ENCODE measurements at places on chromosomes 5 and 9.

DNA sequence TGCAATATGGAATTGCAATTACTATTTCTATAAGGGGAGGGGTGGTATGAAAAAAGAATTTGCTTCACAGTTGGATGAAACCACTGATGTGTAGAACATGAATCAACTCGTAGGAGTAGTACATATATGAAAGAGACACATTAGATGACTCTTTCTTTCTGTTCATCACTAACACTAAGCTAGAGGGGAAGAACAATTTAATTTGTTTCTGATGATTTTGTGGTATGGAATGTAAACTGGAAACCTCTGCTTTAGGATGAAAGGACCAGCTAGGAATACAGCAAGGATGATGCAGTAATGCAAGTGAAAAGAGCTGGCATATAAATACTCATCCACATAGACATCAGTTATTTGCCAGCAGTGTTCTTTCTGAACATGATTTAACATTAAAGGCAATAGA is 113.4 kb downstream of the PAPPA start:
- DNase-seq, result no peak

DNA sequence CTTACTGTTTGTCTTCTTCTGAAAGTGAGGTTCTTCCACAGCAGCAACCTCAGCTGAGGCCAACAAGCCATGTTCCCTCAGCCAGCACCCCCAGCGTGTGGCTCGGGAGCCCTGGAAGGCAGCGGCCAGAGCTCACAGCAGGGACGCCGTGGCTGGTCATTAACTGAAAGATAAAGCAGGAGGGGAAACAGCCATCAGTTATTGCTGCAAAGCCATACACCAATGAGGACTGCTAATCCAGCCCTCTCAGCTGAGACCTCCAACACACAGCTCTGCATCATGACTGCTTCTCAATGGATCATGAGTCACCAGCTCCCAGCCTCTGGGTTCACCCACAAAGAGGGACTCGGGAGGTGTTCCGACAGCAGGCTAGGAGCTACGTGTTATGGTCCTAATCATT is 24.3 kb downstream of the ABCA1 start:
- no peak for DNase-seq

DNA sequence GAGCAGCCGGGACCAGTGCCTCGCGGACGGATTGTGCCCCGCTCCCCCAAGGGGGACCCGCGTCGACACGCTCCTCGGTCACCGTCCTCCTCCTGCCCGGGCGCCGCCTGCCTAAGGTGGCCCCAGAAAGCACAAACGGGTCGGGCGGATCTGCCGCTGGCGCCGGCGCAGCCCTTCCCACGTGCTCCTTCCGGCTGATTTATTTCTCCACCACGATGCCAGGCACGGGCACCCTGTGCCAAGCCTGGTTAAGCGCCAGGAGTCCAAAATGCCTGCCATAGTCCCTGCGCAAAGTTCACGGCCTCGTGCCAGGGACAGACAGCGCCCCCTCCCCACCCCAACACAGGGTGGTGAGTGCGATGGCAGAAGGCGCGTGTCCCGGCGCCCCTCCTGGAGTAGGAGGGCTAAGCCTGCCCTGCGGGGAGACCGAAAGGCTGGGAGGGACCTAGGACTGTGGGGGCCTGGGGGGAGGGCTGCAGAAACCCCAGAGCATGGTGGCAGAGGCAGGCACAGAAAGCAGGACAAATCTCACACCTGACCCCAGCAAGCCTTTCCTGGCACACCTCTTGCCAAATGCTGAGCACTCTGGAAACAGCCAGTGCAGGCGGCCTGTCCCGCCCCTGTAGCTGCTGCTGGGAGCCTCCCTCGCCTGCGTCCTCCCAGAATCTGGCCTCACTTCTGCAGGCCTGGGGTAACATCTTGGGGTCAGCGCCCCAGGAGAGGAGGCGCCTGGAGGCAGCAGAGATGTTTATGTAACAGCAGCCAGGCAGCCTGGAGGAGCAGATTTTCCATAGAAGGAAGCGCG is 1.1 kb upstream of the NOTCH1 start:
- peak; percentile 81 for DNase-seq

- DNase-seq, result peak; percentile 36
Measured at GRCh38 chr9:127159325-127159801, 36.9 kb upstream of the ANGPTL2 start.

- DNase-seq, result no peak
Measured at GRCh38 chr5:139955053-139955605, 88.0 kb downstream of the NRG2 start.

DNA sequence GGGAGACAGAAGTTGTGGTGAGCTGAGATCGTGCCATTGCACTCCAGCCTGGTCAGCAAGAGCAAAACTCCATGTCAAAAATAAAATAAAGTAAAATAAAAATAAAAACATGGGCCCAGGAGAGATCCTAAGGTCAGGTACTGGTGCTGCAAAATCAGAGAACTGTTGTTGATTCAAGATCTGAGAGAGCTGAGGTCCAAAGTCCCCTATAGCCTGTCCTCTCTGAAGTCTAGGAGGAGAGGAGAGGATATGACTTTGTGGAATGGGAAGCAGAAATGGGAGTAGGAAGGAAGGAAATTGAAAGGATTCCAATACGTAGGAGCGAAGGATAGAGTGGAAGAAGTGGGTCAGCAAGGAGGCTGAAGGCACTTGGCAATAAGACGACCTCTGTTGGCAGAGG is 4.6 kb upstream of the OR1L4 start:
- DNase-seq, result no peak

GRCh38 chr5:40046792-40047191 is 622.0 kb upstream of the DAB2 start:
- no peak for DNase-seq

DNA sequence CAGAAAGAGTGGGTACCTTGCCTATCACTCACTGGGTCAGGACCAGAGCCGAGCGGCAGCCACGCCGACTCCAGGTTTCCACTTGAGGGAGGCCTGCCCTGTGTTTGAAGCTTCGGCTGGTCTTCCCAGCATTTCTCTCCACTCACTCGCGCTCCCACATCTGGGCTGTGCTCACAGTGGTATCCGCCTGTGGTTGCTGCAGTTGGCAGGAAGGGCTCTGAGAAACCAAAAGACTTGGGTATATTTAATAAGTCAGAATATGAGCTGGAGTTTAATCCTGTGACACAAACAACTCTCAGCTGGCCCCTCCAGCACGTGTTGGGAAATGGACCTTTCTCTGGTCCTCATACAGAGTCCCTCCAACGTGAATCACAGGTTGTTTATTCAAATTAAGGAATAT is 70.9 kb downstream of the SPRY4 start:
- DNase-seq, result no peak

DNA sequence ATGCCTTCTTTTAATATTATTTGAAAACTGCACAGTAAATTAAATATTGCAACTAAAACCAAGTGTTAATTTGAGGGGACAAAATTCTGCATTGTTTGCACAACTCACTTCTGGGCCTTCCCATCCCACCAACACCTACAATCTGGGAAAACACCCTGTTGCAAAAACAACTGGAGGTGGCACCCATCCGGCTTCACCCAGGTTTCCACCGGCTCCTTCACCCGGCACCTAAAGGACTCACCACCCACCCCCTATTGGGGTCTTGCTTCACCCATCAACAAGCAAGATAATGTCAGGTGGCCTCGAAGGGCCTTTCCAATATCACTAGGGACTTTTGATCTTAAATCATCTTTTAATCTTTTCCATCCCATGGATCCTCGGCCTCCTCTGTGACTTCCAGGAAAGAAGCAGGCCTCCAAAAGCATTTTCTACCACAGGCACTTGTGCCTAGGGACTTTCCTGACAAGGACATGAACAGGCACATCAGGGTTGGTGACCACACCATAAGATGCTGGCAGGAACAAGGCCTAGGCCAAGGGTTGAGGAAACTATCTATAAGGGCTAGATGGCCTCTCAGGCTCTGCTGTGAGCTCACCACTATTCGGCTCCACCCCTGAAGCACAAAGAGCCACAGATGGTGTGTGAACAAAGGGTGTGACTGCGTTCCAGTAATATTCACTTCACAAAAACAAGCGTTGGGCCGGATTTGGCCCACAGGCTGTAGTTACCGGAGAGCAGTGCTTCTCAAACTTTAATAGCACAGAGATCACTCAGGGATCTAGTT is 205.1 kb downstream of the AUH start:
- peak; percentile 50 for DNase-seq

- peak; percentile 12 for DNase-seq
Measured at GRCh38 chr9:3893519-3893918, 367.7 kb upstream of the RFX3 start.

GRCh38 chr5:171597946-171598640 is 178.6 kb downstream of the FGF18 start:
- DNase-seq, result no peak

DNA sequence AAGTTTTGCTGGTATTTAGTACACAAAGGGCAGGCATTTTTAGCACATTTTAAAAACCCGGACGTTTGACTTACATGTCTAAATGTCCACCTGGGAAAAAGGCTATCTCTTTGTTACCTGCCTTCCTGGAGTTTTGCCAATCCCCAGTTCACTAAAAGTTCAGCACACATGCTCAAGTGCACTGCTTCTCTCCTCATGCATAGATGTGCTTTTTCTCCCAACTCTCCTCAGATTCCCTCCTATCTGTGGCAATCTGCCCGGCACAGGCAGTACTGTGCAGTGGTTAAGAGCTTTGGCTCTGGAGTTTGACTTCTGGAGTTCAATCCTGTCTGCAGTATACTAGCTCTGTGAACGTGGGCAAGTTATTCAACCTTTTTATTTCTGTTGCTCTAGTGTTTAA is 8.3 kb upstream of the CCNO start:
- no peak for DNase-seq

GRCh38 chr5:113039229-113039933 is 62.8 kb downstream of the DCP2 start:
- no peak for DNase-seq

DNA sequence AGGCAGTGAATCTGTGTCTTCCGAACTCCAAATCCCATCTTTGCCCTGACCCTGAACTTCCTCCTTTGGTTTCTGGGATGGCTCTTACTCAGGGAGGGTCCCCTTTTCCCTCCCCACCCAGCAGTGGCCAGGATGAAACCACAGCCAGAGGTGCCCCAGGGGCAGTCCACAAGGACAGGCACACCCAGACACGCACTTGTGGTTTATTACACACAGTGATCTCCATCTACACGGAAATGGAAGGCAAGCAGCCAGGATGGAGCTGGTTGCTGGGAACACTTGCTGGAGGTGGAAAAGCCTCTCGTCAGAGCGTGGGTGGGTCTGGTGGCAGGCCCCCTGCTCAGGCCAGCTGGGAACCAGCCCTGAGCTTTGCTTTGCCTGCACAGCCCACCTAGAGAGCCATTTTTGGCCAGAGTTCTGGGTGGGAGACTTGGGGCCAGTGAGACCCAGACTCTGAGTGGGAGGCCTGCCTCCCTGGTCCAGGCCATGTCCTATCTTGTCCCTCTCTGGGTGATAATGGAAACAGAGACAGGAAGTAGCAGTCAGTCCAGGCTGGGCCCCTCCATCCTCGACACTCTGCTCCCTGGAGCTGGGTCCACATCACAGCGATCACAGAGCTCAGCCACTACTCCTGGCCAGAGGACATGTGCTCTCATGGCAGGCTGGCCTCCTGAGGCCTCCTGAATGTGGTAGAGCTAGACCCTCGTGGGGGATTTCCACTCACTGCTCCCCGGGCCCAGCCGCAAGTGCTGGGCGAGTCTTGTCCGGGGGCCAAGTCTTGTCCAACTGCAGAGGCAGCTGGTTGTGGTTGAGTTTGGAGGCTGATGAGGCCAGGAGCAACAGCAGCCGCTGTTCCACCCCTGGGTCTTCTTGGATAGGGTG is 5.1 kb upstream of the PHYKPL start:
- DNase-seq, result peak; percentile 74

GRCh38 chr5:126636956-126637355 is 36.2 kb downstream of the PHAX start:
- DNase-seq, result no peak

DNA sequence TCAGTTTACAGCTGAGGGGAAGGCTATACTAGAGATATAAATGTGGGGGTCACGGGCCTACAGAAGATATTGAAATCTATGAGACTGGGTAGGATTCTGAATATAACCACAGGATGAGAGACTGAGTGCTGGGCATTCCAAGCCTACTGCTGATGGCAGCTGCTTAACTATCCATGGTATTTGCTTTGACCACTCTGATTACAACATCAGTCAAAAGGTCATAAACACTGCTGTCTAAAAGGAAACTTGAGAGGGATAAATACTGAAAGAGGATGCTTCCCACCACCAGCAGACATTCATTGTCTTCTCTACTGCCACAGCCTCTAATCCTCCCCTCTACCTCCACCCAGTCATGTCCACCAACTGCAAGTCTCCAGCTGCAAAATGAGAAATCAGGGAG is 3.8 kb downstream of the ZNF622 start:
- DNase-seq, result no peak

DNA sequence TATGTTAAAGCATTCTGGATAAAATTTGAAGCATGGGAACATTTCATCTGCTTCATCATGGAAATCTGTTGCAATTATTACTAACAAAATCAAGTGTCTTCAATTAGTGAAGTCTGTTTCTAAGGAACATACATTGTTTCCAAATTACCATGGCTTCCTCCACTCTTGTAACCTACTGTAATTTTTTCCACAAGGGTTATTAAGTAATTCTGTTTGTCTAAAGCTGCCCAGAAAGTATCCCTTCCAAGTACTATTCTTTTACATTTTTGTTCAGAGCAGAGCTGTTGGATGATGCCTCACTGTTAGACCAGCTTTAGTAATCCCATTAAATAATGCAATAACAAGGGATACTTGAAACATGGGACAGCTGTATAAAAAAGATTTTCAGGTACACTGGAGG is 483.5 kb upstream of the CD180 start:
- DNase-seq, result no peak

GRCh38 chr5:154498994-154499393 is 21.0 kb upstream of the HAND1 start:
- DNase-seq, result no peak

- no peak for DNase-seq
Measured at GRCh38 chr9:135120249-135120648, 32.8 kb downstream of the OLFM1 start.

- DNase-seq, result no peak
Measured at GRCh38 chr5:172941067-172941516, 18.1 kb upstream of the RPL26L1 start.

All from transverse colon (tissue), 4 donors.